ENCODE measurements at places on chromosomes 12 and 14.

DNA sequence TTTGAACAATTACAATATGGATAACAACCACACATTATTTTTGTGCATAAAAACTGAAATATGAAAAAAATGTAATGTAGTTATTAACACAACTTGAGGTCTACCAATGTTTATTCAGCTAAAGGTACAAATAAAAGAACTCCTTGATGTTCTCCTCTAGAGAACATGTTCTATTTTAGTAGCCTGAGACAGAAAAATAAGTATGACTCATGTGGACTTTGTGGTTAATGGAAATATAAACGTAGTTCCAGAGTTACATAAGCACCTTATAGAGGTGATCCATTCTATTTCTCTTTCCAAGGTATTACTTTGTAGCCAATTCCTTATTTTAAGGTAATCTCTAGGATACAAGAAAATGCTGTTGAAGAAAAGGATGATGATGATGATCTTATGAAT is 25.7 kb downstream of the ALKBH1 start:
- DNase-seq: peak; percentile 13

- DNase-seq: no peak
Measured at GRCh38 chr14:22390195-22390594, 198.8 kb downstream of the DAD1 start.

GRCh38 chr14:42174357-42174756 is 567.7 kb downstream of the LRFN5 start:
- no peak for DNase-seq

GRCh38 chr12:53344824-53345485 is 8.8 kb upstream of the SP7 start:
- DNase-seq: no peak

GRCh38 chr14:90429754-90430153 is 32.9 kb downstream of the CALM1 start:
- no peak for DNase-seq

DNA sequence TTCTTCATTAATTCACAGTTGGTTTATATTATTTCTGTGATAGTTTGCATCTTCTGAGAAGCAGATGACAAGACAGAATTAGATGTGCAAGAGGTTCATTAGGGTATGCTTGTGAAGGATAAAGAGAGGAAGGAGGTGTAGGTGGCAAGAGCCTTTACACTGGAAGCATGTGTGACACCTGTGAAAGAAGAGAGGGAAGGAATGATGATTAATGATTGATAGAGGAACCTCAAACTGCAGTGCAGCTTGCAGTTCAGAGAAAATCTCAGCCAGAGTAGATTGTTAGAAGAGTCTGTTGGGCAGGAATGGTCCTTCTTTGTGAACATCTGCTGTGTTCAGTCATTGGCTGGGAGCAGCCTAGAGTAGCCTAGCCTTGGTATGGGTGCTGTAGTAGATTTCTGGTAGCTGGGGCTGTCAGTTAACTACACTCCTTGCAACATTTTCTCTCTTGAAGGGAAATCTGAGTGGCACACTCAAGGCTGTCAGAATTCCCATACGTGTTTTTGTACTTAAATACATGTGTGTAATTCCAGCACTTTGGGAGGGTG is 9.0 kb downstream of the RCOR1 start:
- DNase-seq: no peak

DNA sequence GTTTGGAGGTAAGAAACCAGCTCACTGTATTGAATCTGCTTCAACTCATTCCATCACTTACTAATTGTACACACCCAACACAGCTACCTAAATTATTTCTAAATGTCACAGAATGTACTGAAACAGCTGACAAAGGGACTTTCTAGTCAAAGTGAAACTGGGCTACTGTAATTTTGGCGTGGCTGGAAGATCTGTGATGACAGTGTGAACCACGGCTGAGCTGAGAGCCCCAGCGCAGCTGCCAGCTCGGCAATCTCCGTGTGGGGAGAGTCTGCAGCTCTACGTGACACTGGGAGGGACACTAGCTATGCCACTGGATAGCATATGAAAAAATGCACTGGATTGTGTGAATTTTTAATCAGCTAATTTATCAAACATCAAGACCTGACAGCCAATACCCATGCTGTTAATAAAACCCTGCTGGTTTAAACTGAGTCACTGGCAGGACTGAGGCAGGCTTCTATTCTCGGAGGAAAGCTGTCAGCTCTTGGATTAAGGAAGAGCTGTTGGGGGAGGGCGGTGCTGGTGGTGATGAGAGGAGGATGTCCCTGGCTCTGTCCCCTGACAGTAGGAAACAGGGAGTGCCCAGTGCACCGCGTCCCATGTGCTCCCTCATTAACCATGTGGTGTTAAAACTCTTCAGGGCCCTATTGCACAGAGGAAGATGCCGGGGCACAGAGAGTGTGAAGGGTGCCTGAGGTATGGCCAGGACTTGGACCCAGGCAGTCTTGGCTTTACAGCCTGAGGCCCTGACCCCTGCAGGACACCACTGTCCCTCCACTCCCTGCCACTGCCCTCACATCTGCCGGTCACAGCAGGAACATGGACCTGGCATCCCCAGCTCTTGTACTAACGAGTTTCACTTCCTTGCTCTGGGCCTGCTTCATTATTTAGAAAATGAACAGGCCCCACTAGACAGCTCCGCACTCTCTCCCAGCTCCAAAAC is 13.3 kb downstream of the SLC15A4 start:
- no peak for DNase-seq

DNA sequence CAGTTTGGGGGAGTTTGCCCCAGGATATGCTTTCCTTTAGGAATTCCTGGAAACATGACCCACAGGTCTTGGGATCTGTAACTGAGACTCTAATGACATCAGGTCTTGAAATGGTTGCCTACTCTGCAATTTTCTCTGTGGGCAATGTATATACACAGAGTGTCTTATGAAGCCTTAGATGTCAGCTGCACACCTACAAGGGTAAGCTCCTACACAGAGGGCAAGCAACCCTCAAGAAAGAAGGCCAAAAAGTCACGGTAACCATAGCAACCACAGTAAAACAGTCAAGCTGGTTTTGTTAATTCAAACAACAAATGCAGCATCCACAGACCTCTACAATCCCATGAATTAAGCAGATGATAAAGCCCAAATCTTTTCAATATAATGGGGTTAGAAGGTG is 293.0 kb downstream of the SSPN start:
- no peak for DNase-seq

DNA sequence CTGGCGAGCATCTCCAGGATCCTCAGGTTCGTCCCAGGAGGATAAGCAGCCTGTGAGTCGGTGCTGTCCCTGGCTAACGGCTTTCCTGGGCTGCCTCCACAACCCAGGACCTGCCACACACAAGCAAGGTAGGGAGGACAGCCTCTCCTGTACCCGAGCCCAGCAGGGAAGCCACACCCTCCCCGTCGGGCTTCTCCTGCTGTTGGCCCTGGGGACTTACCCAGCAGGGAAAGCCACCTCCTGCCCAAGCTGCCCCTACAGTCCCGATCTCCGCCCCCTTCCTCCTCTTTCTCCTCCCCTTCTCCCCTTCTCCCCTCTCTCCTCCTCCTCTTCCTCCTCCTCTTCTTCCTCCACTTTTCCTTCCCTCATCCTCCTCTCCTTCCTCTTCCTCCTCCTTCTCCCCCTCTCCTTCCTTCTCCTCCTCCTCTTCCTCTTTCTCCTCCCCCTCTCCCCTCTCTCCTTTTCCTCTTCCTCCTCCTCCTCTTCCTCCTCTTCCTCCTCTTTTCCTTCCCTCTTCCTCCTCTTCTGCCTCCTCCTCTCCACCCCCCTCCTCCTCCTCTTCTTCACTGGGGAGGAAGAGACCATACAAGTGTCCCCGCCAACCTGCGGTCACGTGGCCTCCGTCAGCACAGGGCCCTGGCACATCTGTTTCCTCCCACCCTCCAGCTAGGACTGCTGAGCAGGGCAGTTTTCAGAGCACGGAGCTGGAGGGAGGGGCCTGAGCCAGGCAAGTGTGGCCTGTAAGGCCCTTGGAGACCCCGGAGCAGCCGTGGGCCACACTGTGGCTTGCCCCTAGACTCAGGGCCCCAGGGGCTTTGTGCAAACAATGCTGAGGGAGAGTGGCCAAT is 17.3 kb upstream of the RFLNA start:
- DNase-seq: no peak
